ENCODE measurements at places on chromosomes 2 and 18.
A peak's percentile ranks its signal among the peaks of the same experiment; 100 is the strongest.

- no peak for DNase-seq
These were observed 26.4 kb downstream of the HDLBP start for GRCh38 chr2:241289053-241289452.

GRCh38 chr2:180907731-180908130 is 72.7 kb upstream of the UBE2E3 start:
- peak; percentile 27 for DNase-seq

- no peak for DNase-seq
These were observed 13.5 kb upstream of the REL start for GRCh38 chr2:60867848-60868247.

DNA sequence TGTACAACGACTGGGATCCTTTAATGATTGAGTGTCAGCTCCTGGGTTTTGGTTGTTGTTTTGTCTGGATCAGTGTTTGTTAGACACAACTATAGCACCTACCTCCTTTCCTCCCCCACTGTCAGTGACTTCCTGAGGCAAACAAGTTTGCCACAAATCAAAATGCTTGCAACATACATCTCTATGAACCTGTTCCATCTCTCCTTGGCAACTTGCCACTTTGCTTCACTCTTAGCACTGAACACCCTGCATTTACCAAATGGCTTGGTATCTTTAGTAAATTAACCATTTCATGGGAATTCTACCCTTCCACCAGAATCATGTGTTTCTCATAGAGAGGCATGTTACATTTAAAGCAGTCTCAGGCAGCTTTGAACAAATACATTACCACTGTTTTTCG is 301.1 kb upstream of the TANK start:
- no peak for DNase-seq

DNA sequence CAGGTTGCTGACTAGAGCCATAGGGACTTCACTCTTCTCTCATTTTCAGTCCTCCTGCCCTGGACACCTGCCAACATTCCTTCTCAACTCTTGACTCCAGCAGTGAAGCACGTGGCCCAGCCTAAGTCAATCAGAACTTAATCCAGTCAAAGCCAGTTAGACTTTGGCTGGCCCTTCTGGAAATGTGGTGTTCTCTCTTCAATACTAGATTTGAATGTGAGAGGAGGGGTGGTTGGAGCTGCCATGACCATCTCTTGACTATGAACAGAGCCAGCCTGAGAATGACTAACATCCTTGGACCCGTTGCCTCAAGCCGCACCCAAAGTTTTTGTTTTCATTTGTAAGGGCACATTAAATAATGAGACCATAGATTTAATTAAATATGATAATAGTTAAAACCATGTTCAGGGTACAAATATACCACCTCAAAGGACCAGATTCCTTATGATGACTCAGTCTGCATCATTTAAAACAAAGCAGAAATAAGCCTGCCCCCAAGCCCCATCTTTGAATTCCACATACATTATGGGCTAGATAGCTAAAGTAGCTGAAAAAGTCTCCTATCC is 49.7 kb upstream of the RASGRP3 start:
- no peak for DNase-seq

DNA sequence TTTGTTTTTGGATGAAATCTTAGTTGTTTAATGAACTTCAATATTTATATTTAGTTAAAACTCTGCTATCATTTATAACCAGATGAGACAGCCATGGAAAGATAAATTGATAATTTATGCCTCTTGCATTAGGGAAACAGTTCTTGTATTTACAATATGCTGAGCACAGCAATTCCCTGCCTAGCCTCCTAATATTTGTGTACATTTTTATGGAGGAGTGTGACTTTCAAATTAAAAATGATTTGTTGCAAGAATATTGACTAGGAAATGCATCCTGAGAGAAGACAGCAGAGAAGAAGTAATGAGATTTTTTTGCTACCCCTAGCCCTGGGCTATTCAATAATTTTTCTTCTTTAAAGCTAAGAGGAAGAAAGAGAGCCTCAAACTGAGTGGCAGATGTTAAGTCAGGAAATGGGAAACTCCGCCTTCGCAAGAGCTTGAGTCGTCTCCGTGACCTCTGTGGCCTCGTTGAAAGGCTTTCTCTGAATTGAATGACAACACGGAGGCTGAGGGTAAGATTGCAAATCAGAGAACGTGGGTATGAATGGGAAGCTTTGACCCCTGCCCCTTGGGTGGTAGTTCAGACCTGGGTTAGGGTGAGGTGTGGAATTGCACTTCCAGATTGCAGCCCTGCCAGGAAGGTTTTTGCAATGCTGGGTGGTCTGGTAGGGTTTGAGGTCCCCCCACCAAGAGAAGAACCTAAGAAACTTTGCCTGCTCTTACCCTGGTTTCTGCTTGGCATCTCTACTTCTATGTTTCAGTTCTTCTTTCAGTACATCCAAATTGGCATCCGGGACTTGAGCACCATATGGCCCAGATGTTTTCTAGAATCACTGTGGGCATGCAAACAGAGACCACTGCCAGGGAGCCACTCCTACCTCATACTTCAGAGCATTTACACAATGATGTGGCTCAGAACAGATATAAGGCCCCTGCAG is 210.3 kb upstream of the RBMS1 start:
- DNase-seq: no peak

- no peak for DNase-seq
These were observed 102.9 kb upstream of the HAAO start for GRCh38 chr2:42895134-42895790.

DNA sequence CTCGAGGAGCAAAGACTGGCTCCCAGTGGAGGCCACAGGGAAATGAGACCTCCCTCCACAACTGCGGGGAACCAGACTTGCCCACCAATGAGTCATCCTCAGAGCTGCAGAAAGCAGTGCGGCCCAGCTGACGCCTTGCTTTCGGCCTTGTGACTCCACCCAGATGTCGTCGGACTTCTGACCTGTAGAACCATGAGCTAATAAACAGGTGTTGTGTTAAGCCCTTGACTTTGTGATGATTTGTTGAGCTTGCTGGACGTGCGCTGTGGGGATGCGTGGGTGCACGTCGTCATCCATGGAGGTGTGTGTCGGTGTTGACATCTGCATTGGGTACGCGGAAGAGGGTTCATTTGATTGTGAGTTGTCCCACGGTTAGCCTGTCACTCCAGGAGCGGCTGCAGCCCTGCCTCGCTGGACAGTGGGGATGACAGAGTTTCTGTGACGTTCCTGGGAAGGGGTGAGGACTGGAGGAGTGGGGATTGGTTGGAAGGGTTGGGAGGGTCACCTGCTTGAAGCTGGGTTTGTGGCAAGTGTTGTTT is 154.1 kb downstream of the SH3BP4 start:
- DNase-seq: no peak

DNA sequence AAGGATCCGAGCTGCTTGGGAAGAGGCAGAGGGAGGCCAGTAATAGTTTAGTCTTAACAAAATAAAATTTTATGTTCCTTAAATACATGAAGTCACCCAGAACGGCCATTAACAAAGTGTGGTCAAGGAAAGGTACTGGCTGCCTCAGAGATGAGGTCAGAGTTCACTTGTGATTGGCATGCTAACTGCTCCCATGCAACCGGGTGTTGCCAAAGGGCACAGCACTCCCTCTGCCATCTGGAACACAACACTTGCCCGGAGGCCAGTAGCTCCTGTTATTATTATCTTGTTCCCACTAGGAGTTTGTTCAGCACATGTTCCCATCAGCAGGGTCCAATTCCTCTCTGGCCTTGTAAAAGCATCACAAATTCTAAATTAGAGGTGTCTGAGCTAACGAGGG is 207.0 kb downstream of the CYP26B1 start:
- no peak for DNase-seq

- DNase-seq: peak; percentile 71
These were observed 228.7 kb downstream of the PIK3C3 start for GRCh38 chr18:42183746-42184145.

- peak; percentile 95 for DNase-seq
These were observed 42.5 kb downstream of the COPS8 start for GRCh38 chr2:237128026-237128703.

DNA sequence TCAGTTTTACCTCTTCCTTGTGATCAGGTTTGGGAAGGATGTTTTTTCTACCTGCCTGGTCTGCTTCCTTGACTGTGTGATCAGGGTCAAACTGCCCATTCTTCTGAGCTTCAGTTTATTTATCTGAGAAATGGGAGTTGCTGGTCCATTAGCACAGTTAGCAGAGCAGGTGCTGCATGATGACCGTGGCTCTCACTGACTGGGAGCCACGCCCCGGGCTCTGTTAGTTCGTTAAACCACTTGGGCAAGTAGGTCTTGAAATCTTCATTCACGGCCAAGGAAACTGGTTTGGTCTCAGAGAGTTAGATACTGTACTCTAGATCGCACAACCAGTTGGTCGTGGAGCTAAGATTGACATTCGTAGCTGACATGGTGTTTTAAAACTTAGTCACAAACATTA is 41.7 kb downstream of the INPP5D start:
- DNase-seq: no peak

GRCh38 chr18:37420315-37420880 is 145.2 kb downstream of the CELF4 start:
- DNase-seq: no peak

- no peak for DNase-seq
These were observed 135.3 kb downstream of the PXDN start for GRCh38 chr2:1609040-1609439.

GRCh38 chr2:166891727-166892126 is 3.4 kb downstream of the XIRP2 start:
- DNase-seq: no peak

GRCh38 chr18:33821503-33821902 is 243.5 kb downstream of the ASXL3 start:
- DNase-seq: no peak

- no peak for DNase-seq
These were observed 225.3 kb upstream of the PXDN start for GRCh38 chr2:1969701-1970015.

DNA sequence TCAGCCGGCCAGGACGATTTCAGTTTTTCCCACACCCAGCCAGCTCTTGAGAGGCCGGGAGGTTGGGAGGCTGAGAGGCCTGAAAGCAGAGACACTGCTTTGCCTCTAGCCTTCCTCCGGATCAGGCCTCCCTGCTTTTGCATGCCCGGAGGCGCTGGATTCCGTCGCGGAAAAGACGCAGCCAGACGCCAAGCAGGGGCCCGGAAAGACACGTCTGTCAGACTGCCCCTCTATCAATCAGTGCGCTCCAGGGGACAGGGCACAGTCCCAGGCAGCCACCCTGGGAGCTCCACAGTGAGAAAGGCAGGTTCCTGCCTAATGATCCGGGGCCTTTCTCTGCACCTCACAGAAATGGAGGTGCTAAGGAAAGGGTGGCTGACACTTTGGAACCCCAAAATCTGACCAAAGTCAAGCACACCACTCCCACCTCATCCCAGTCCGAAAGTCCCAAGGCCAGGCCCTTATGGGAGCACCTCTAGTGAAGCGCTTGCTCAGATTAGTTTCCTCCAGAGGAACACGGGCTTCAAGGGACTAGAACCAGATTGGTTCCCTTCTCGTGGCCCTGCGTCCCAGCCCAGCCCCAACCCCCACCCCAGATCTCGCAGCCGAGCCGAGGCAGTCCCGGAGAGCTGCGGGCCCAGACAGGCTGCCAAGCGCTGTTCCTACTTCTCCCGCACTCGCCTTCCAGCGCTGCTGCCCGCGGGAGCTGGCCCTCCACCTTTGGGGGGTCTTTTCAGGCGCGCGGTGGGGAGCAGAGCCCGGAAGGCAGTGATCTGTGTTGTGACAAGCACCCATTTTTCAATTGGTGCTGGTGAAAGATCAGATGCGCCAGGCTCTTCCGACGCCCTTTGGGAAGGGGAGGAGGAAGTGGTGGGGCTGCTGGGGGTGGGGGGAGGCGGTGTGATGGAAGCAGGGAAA is 5.0 kb downstream of the DLX1 start:
- no peak for DNase-seq

DNA sequence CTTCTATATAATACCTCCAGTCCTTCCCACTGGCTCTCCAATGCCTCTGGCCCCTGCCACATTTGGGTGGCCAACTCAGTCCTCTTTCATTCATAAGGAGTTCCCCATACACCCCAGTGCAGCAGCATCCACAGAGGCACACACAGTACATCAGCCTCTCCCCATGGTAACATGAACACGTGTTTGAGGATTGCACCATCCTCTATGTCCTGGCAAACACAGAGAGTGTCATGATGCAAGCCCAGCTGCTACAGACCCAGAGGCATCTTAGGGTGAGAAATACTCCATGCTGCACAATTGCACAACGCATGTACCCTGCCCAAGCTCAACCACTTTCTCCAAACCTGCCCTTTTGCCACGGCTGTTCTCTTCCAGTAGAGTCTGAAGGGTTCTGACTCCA is 11.5 kb downstream of the IGFBP5 start:
- DNase-seq: no peak

DNA sequence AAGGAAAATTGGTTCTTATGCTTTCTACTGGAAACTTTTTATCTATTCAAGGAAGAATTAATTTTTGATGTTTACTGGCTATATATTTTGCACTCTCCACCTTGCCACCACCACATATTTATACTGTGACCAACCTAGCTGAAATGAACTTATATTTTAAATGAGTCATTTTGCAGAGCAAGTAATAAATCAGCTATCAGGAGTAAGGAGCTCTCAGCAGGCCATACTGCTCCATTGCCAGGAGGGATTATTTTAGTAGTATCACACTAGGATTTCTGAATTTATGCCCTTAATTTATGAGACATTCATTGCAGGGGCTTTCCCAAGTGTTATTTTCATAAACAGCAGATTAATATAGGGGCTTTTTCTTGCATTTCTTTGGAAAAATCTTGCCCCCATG is 125.8 kb upstream of the CYP1B1 start:
- DNase-seq: no peak

- DNase-seq: peak; percentile 13
These were observed 46.3 kb downstream of the ITSN2 start for GRCh38 chr2:24313744-24314632.

GRCh38 chr2:114118088-114118487 is 228.2 kb downstream of the ACTR3 start:
- no peak for DNase-seq

- DNase-seq: peak; percentile 86
These were observed 60.2 kb downstream of the RALBP1 start for GRCh38 chr18:9535430-9535991.

DNA sequence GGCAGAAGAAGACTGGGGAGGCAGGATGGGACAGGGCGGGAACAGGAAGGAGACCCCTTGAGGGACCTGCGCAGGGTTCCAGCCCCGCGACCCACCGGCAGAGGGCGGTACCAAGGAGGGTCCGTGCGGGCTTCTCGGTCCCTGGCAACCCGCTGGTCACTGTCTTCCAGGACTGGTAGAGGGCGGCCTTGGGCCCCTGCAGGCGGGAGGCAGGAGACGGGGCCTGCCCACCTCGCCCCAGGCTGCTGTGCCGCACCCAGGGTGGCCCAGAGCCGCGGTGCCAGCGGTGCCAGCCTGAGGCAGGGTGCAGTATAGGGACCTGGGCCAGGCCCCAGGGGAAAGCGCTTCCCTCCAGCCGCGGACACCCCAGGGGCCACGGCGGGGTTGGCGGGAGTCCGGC is 34.5 kb downstream of the NEURL3 start:
- no peak for DNase-seq

DNA sequence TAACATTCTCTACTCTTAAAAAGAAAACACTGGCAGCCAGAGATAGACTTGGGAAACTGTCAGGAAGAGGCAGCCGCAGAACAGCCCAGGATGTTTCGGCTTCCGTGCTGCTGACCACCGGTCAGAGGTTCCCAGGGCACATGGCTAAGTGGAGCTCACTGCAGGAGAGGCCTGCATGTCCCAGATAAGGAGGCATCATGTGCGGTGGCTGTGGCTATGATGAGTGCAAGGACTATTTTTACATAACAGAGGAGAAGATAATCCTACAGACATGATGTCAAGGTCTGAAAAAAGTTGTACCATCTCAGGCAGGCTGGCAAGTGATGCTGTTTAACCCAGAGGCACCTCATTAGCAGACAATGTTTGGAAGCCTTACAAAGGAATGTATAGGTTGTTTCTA is 252.3 kb downstream of the CYRIA start:
- no peak for DNase-seq
